ENCODE measurements at places on chromosomes 11 and 22.

GRCh38 chr11:1916986-1917522, 2.4 kb upstream of the TNNT3 start:
- DNase-seq = no peak

- no peak for DNase-seq
These were observed 637.8 kb upstream of the LUZP2 start for GRCh38 chr11:23859087-23859486.

DNA sequence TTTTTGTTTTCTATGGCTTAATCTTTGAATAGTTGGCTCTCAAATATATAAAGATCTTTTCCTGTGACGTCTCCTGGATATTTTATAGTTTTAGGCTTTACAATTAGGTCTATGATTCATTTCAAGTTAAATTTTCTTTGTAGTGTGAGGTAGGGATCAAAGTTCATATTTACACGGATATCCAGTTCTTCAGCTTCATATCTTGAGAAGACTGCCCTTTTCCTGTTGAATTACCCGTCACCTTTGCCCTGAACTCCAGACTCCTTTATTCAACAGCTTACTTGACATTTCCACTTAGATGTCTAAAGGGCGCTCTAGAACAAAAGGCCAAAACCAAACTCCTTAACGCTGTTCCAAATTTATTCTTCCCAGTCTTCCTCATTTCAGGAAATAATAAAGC, 51.7 kb downstream of the TTC17 start:
- peak; percentile 21 for DNase-seq

- DNase-seq = no peak
These were observed 14.6 kb downstream of the TSPAN32 start for GRCh38 chr11:2316169-2316962.

- DNase-seq = no peak
These were observed 524.2 kb upstream of the CHORDC1 start for GRCh38 chr11:90747057-90747456.

GRCh38 chr11:96061730-96062129, 137.8 kb upstream of the MTMR2 start:
- DNase-seq = no peak

DNA sequence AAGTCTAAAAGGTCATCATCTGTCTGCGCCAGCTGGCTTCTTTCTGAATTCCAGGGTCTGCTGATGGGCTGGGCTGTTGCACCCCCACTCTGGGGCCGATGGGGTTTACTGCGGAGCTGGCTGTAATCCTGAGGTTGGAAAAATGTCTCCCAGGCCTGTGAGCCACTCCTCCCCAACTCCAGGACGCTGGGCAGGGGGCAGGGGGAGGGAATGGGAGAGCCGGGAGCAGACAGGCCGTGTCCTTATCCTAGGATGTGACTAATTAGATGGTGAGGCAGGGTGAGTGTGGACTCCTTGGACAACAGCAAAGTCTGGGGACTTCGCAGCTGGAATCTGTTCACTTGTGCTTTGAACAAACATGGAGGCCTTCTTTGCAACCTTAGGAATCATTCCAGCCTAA, 48.7 kb downstream of the LRRC32 start:
- DNase-seq = no peak

- no peak for DNase-seq
These were observed 30.3 kb downstream of the ATM start for GRCh38 chr11:108253176-108253575.

DNA sequence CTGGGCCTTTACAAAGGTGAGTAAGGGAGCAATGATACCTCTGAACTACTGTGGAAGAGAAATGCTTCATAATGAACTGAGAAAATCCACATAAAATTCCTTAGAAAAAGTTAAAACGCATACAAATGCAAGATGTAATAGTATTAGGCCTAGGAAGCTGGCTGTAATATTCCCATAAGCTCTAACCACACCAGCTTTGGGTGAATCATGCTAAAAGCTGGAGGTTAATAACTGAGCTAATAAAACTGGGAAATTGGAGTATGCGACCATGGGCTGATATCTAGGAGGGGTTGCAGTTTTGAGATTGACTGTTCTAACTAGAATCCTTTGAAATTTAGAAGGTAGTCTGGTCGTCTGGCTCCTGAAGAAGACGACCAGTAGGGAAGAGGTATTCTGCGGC, 28.6 kb upstream of the RCE1 start:
- DNase-seq = no peak

DNA sequence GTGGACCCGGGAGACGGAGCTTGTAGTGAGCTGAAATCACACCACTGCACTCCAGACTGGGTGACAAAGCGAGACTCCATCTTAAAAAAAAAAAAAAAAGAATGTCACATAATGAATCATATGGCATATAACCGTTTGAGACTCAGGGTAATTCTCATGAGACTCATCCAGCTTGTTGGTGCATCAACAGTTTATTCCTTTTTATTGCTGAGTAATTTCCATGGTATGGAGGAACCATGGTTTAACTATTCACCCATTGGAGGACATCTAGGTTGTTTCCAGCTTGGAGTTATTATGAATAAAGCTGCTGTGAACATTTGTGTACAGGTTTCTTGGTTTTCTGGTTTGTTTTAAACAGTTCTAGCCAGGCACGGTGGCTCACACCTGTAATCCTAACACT, 25.3 kb downstream of the PPARA start:
- DNase-seq = no peak

DNA sequence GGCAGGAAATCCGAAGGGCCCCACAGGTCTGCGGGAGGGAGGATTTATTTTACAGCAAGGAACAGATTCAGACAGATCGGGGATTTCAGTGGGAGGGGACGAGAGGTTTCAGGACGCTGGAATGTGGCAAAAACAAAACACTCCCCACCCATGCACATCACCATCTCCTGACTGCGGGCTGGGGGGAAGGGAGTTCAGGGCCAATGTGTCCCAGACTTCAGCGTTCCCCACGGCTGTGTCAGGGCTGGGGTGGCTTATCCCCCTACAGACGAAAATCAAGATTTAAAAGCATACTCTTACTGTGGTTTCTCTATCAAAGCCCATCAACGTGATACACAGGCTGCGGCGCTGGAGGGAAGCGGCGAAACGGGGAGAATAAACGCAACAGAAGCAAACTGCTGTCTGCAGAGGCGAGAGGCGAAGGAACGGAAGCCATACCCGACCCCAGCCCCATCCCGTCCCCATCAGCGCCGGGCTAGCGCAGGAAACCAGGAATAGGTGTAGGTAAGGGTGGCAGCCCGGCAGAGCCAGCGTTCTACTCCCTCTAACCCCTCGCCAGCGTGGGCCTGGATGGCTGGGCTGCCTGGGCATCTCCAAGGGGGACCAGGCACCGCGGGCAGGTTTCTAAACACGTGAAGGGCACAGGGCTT, 2.7 kb downstream of the TENM4 start:
- no peak for DNase-seq

DNA sequence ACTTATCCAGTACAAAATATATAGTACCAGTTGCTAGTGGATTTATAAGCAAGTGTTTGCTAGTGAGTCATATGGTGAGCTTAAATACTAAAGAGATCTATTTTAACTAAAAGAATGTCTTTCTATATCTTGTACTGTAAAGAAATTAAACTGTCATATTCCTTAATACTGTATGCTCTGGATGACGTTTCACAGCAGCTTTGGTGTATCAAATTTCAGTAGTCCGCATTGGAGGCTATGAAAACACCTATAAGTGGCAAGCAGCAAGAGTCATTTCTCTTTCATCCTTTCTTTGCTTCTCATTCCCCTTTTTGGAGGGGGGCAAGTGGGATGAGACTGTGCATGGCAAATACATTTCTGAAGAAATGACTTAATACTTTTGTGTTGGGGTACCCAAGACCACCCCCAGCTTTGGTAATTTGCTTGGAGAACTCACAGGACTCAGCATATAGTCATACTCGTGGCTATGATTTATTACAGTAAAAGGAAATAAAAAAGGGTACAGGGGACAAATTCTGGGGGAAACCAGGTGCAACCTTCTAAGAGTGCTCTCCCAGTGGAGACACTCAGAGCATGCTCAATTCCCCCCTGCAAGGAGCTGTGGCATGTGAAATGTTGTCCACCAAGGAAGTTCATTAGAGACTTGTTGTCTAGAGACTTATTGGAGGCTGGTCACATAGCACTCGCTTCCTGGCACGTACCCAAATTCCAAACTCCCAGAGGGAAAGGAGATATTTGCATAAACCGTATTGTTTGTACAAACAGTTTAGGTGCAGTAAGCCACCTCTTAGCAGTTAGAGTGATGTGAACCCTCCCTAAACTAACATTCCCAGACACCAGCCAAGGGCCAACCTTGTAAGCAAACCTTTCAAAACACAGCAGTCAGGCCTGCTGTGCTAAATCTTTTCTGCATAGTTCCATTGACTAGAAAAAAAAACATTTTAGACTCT, 210.8 kb downstream of the PGR start:
- no peak for DNase-seq

GRCh38 chr11:67248653-67249052, 17.6 kb upstream of the GRK2 start:
- peak; percentile 40 for DNase-seq

DNA sequence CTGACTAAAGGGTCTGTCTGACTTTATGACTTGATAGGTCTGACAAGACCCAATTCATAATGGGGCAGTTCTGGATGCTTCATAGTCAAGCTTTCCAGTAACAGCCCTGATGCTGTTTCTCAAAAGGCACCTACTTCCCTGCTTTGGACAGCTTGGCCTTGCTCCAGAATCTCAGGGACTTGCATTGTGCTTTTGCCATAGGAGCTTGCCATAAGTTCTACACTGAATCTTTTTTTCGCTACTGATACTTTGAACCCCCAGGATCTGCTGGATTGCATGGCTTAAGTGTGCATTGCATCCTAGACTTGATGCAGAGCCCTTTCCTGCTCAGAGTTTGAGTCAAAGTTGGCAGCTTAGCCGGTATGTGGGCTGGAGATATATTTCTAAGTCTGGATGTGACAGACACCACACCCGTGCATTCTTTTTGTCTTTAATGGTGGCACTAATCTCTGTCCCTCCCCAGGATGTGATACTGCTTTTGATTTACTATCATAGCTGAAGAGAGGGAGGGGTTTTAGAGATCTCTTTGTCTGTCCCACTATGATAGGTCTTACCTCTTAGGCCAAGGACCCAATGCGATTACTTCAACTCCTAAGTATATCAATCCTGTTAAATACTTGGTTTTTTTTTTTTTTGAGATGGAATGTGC, 16.9 kb upstream of the SLC3A2 start:
- no peak for DNase-seq

GRCh38 chr11:112398798-112399478, 138.3 kb upstream of the PLET1 start:
- DNase-seq = no peak

DNA sequence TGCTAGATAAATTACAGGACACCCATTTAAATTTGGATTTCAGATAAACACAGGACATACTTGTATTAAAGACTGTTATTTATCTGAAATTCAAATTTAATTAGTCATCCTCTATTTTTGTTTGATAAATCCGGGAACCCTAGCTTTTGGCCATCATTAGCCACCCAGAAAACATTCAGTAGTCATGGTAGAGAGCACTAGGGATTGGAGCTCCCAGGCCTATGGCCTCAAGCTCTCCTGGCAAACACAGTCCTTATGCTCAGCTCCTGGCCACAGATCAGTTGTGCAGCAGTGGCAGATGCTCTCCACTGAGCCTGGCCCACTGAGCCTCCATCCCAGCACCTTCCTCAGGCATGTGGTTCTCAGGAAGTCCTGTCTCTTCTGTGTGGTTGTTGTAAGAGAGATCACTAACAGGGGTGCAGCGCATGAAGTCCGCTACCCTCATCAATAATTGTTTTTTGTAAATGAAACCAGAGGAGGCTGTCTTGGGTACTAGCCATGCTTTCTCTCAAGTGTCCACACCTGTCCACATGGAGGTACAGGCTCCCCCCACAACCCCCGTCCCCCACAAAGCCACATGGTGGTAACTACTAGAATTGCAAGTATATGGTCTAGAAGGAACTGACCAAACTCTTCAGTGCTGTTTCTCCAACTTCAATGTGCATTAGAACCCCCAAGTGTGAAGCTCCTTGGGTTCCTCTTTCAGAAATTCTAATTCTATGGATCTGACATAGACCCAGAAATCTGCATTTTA, 1.1 kb upstream of the IRAG1 start:
- no peak for DNase-seq

GRCh38 chr22:41979423-41980250, 10.4 kb downstream of the SEPTIN3 start:
- no peak for DNase-seq

DNA sequence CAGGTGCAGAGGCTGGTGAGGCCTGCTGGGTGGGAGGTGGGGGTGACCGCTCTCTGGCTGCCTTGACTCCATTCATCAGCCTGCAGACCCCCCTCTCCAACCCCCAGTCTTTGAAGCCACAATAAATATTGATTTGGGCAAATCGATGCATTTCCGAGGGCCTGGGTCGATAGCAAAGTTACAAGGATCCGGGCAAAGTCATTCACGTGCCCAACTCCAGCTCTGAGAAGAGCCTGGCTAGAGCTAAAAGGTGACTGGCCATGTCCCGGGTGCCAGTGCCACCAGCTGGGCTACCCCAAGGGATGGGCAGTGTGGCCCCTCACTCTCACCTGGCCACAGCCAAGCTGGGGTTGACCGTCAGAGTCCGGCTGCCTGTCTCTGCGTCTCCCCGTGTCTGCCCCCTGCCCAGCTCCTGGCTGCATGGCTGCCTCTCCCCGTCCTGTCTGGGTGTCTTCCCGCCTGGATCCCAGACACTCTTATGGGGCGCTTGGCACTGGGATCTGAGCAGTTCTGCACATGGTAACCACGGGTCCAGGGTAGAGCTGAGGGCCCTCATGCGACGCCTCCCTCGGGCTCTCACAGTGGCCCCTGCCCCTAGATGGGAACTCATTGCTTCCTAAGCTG, 46.7 kb upstream of the CCDC188 start:
- no peak for DNase-seq

- no peak for DNase-seq
These were observed 12.2 kb downstream of the BCL9L start for GRCh38 chr11:118913411-118914125.

GRCh38 chr22:35150183-35151107, 84.5 kb downstream of the ISX start:
- DNase-seq = peak; percentile 36

DNA sequence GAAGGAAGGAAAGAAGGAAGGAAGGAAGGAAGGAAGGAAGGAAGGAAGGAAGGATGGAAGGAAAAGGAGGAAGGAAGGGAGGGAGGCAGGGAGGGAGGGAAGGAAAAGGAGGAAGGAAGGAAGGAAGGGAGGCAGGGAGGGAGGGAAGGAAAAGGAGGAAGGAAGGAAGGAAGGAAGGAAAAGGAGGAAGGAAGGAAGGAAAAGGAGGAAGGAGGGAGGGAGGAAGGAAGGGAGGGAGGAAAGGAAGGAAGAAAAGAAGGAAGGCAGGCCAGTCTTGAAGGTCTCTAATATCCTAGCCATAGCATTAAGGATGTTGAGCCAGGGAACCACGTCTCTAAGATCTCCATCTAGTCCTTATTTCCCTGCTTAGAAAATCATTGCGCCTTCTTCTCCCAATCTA, 78.8 kb downstream of the TMPRSS5 start:
- DNase-seq = no peak

- DNase-seq = no peak
These were observed 549 bp upstream of the TCN1 start for GRCh38 chr11:59866836-59867235.

DNA sequence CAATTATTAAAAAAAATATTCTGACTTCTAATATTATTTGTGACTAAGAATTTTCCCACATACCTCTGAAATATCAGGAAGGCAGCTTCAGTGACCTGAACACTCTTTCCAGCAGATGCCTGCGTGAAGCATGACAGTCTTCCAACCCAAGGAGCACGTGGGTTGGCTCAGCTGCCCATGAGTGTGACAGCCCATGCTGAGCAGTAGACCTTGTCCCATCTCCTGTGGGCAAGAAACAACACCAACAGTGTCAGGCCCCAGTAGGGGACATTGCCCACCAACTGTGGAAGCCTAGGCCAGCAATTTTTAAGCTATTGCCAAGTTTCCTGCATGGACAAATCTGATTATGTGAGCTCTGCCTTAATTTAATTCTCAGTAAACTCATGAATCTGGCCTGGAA, 66.4 kb upstream of the OLFML1 start:
- no peak for DNase-seq
